ENCODE measurements at places on chromosomes 13 and 19. TPM values are rescaled to one million over a fixed set of nuclear protein-coding genes. Genes with fewer than 3 reads are reported as not detected.

- peak; percentile 40 for DNase-seq
Measured at GRCh38 chr13:46622630-46623256, 69.8 kb downstream of the LRCH1 start.

The PNMA8A gene
- polyA plus RNA-seq: 13.2 TPM

- DNase-seq: peak; percentile 24
Measured at GRCh38 chr19:21322528-21322927, 6.7 kb downstream of the ZNF708 start.

The ZFP82 gene
- polyA plus RNA-seq: 5.8 TPM

DNA sequence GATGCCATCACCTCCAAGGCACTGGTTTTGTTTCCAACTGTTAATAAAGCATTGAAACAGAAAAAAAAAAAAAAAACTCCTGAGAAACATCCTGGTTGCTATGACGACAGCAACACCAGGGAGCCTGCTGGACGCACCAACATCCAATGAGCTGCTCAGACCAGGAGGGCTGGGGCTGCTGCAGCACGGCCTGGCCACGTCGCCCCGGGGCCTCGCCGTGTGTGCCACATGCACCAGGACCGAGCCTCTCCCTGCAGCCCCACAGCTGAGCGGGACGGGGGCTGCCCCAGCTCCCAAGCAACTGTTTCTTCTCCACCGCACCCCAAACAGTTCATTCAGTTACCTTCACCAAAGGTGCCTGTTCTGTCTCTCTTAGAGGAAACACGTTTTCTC is 54.5 kb downstream of the RASA3 start:
- DNase-seq: no peak

The POLD1 gene
- 0.52 TPM for polyA plus RNA-seq

The ZNF134 gene
- polyA plus RNA-seq: 12.6 TPM

The JOSD2 gene
- 42.5 TPM for polyA plus RNA-seq

- DNase-seq: no peak
Measured at GRCh38 chr19:33603377-33603776, 18.4 kb upstream of the CHST8 start.

DNA sequence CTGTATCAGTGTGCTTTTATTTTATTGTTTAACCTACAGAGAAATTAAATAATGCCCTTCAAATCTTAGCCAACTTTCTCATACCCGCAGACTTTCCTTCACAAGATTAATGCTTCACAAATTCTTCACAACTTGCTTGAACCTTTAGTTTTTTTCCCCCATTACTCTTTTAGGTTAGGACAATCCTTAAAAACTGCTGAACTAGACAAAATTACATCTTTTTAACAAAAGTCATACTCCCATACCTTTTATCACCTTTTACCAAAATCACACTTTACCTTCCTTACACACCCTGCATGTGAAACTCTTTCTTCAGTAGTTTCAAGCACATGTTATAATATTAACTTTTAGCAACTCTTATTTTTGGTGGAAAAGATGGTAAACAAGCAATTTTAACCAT is 58.5 kb downstream of the SCGB2B2 start:
- DNase-seq: no peak

- DNase-seq: no peak
Measured at GRCh38 chr13:19074519-19074918, 107.1 kb downstream of the TUBA3C start.

The TEX29 gene
- polyA plus RNA-seq: 0.25 TPM

DNA sequence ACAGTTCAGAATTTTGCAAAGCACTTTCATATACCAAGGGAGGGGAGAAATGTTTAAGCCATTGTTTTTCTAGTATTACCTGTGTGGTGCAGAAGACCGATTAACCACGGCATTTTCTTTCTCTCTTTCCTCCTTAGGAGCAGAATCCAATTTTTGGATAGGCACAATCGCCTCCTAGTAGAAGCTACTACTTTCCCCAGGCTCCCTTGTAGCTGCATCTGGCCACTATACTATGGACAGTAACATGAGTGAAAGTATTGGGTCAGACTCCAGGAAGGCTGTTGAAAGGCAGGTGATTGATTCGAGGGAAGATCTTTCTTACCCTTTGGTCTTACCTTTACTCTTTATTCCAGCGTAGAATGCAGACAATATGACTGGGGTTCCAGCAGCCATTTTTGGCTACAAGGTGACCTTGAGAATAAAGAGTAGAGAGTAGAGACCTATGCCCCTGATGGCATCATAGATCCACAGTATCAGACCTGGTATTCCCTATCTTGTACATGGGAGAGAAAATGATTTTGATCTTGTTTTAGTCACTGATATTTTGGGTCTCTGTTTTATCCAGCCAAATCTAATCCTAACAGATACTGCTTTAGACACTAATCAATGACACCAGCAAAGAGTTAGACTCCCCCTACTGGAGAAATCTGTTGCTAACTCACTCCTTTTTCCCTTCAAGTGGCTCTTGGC is 77.0 kb downstream of the LRRC63 start:
- DNase-seq: no peak

The MRPL34 gene
- 93.0 TPM for polyA plus RNA-seq

The COMP gene
- polyA plus RNA-seq: 0.08 TPM

DNA sequence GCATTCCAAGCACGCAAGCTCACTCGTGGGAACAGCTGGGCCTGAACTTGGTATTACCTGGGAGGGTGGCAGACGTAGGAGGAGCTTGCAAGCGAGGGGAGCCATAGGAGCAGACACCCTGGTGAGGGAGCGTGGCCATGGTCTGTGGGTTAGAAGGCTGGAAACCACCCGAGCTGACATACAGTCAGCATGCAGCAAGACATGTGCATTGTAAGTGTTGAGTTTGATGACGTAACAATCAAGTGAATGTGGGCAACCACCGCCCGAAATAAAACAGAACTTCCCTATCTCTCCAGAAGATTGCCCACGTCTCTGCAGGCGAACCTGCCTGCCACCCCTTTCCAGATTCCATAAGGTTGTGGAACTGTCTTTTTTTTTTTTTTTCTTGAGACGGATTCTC is 26.8 kb downstream of the UBXN6 start:
- DNase-seq: no peak

GRCh38 chr19:6732803-6733337 is 4.5 kb downstream of the GPR108 start:
- DNase-seq: peak; percentile 28

The DZIP1 gene
- polyA plus RNA-seq: 25.4 TPM
